ENCODE measurements at places on chromosomes 11 and 22.
A peak's percentile ranks its signal among the peaks of the same experiment; 100 is the strongest.

DNA sequence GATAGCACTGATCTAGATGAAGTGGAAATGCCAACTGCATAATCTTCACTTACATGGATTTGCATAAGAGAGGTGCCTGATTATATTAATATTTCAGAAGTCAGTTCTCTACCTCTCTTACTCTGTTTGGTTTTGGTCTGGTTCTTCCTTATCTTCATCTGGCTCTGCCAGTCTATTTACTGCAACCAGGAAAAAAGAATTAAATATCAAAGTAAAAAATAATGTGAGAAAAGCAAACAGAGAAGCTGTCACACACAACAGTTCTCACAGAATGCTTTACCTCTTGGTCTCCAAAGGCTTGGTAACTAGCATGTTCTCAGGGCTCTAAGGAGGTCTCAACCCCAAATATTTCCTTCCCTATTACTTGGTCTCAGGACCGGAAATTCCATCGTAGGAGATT, 6.7 kb downstream of the VSIG10L2 start:
- no peak for DNase-seq

DNA sequence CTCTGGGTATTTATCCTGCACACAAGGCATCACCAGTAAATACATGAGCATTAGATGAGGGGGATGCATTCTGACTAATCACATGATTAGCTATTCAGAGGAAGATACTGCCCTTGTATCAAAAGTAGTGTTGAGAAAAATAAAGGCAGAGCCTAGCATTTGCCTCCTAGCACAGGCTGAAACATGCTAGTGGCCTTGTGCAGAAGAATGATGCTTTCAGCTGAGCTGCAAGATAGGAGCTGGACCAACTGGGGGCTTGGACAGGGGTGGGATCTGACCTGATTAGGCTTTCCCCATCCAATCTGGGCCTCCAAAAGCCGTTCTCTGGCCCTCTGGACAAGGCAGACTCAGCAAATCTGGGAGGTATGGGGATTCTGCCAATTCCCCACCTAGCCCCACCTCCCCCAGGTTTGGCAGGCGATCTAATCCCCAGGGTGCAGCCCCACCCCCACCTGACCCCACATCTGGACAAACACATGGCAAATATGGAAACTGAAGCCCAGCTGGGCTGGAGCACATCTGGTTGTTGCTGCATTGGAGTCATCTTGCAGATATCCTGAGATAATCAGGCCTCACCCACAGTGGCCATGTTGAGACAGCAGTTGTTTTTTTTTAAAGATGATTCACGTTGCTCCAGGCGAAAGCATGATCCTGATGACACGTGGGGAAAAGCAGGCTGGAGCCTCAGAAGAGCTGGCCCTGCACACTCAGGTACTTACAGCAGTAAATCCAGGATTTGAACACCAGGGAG, 4.4 kb upstream of the MISFA start:
- no peak for DNase-seq

- DNase-seq = peak; percentile 58
These were observed 478 bp upstream of the CD248 start for GRCh38 chr11:66317322-66317722.

DNA sequence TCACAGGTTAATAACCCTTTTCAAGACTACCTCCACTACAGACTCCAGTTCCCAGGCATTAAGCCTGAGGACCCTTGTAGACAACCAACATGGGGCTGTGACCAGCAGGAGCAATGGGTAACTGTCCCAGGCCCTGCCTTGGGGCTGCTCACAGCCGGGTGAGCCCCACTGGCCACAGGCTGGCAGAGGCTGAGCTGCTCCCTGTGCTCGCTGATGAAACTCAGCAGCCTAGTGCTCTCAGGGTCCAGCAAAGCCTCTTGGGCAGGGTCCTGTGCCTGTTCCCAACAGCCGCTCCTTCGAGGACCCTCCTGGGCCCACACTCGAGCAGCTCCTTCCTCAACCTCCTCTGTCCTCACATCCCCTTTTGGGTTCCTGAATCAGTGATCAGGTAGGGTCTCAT, 99.8 kb downstream of the VPREB1 start:
- no peak for DNase-seq

DNA sequence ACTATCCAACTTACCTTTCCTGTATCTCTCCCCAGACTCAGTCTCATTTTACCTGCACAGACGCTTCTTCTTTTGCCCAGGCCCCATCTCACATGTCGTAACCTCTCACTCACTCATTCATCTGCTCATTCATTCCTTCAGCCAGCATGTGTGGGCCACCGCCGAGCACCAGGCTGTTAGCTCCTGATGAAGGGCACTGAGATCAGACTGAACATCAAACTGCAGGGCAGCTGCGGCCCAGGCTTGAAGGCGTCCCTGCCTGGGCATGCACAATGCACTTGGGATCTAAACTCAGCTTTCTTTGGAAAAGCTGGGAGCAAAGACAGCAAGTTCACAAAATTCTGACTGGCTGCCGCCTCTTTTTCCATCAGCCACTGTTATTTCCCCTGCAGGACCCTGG, 1456.3 kb downstream of the BRD1 start:
- no peak for DNase-seq

GRCh38 chr22:37893583-37893983, 12.5 kb upstream of the MICALL1 start:
- no peak for DNase-seq

GRCh38 chr11:123011510-123011909, 29.9 kb upstream of the BSX start:
- DNase-seq = no peak

GRCh38 chr22:46462726-46463371, 74.6 kb downstream of the CELSR1 start:
- no peak for DNase-seq

GRCh38 chr11:7489376-7489775, 4.1 kb downstream of the OLFML1 start:
- no peak for DNase-seq
